ENCODE measurements at places on chromosomes 6 and 20.

DNA sequence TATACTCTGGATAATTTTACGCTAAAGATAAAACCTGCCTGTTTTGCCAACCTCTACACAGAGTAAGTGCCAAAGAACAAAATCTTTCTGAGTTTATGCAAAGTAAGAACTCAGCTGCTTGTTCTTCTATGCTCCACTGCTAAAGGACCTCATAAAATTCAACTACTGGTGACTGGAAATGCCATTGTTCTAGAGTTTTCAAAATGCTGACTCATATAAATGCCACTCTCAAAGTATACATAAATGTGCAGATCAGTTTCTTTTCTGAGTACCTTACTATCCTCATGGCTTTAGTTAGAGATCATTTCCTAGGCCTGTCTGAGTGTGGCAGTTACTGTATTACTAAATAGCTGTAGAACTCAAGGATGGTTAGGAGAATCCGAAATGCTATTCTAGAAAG lies 45.6 kb downstream of the LYRM4 start:
- DNase-seq = no peak

DNA sequence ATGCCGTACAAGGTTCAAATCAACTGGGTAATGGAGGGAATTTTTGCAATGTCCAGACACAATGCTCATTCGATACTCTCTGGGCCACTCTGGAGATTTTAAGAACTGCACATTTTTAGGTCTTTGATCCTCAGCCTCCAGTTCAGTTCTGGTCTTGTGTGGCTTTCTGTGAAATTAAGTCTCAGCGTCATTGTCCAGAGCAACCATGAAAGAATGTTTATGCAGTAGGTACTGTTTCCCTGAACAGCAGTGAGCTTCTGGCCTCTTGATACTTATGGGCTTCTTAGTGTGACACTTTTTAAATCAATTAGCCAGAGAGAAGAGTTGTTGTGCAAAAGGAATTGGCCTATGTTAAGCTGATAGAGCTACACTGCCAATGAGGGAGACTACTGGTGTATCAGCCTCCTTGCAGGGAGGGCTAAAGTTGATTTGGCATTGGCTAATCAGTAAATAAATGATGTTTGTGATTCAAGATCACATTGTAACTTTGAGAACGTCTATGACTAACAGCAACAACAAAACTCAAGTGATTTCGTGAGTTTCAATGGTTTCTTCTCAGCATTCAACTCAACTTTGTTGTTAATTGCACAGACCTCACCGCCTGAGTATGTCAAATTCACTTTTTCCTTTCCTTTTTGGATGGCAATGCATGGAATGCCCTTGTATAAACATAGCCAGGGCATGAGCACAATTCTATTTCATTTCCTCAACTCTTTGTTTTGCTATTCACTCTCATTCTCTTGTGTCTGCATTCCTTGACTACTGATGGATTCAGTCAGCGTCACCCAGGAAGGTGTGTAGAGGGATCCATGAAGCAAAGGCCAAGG lies 85.1 kb downstream of the GJA1 start:
- no peak for DNase-seq

DNA sequence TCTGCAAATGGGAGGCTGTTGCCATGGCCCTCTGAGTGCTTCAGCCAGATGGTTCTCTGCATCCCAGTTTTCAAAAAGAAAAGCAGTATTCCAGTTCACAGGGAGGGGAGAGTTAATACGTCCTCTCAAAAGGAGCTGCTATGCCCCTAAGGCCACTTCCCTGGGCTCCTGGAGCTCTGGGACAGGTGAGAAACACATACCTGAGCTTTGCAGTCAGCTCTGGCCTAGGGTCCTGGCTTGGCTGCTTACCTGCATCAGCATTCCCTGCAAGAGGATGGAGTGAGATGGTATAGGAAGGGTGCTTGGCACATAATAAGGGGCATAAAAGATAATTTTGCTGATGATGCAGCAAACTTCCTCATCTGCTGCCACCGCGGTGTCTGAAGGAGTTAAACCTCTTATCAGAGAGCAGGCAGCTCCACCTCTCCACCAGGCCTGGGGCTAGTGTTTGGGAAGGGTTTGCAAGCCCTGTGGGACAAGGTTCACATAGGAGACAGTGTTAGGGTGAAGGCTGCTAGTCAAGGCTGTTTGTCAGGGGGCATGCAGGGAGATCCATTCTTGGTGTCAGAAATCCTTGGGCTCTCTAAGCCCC lies 62.7 kb downstream of the SLC24A3 start:
- no peak for DNase-seq

GRCh38 chr20:4303136-4303535 lies 287.8 kb upstream of the RNF24 start:
- DNase-seq = no peak

DNA sequence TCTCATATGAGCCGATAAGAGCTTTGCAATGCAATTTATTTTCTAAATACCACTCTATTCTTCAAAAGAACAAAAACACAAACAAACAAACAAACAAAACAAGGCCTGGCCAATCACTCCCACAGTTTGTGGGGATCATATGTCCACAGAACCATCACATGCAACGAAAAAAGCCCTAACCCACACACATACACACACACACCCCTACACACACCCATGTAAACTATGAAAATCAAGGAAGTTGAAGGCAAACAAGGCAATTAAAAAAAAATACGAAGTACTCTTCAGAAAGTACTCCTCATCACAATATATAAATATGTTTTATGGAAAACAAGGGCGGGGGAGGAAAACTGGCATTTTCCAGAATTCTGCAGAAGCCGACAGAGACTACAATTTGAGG lies 66.2 kb upstream of the PTGIS start:
- no peak for DNase-seq
